ENCODE measurements at places on chromosomes 6 and 20.

DNA sequence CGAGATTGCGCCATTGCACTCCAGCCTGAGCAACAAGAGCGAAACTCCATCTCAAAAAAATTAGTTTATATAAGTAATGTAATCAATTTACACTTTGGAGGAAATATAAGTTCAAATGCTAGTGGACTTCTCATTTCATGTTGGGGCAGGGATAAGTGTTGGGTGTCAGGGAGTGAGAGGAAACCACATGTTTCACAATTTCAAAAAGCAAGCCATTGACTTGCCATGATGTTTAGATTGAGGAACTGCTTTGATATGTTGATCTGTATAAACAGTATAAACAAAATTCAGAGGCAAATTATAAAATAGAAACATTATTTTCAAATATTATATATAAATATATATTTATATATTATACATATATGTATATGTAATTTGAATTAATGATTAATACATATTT lies 42.7 kb downstream of the FILIP1 start:
- DNase-seq, result no peak

GRCh38 chr6:142861711-142862110 lies 83.3 kb downstream of the HIVEP2 start:
- DNase-seq, result no peak

- no peak for DNase-seq
Observed at GRCh38 chr6:163417595-163417994, 3.1 kb downstream of the QKI start.

- peak; percentile 57 for DNase-seq
Observed at GRCh38 chr6:131602781-131603312, 25.2 kb downstream of the MED23 start.

GRCh38 chr20:57693670-57694329 lies 16.0 kb downstream of the PMEPA1 start:
- no peak for DNase-seq

- peak; percentile 41 for DNase-seq
Observed at GRCh38 chr6:33373960-33374910, 17.4 kb upstream of the KIFC1 start.

- DNase-seq, result no peak
Observed at GRCh38 chr20:62801284-62802010, 3.2 kb upstream of the OGFR start.

- no peak for DNase-seq
Observed at GRCh38 chr20:11077226-11077625, 403.4 kb upstream of the JAG1 start.

DNA sequence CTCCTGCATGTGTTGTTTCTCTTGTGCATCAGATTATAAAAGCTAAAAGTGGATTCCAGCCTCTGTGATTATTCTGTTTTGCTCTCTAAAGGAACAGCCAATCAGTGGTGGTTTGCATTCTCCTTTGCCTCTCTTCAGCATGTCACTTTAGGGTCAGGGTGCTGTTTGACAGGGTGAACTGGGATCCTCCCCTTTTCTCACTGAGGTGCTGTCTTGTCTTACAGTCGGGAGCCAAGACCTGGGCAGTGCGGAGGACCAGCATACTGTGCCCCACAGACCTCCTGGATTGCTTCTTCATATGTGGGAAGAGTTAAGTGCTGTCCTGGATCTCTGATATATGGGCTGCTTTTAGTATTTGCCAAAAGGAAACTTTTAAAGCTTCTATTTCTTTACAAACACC lies 15.2 kb upstream of the CST2 start:
- DNase-seq, result no peak

GRCh38 chr6:52087498-52087999 lies at the start of gene PKHD1:
Gene PKHD1, minus strand, starts transcription at chr6:52087613. Its CDS starts 2,680 bp downstream, at chr6:52084933.
- DNase-seq, result peak; percentile 98

GRCh38 chr20:17511401-17511800 lies 19.8 kb downstream of the BFSP1 start:
- no peak for DNase-seq

DNA sequence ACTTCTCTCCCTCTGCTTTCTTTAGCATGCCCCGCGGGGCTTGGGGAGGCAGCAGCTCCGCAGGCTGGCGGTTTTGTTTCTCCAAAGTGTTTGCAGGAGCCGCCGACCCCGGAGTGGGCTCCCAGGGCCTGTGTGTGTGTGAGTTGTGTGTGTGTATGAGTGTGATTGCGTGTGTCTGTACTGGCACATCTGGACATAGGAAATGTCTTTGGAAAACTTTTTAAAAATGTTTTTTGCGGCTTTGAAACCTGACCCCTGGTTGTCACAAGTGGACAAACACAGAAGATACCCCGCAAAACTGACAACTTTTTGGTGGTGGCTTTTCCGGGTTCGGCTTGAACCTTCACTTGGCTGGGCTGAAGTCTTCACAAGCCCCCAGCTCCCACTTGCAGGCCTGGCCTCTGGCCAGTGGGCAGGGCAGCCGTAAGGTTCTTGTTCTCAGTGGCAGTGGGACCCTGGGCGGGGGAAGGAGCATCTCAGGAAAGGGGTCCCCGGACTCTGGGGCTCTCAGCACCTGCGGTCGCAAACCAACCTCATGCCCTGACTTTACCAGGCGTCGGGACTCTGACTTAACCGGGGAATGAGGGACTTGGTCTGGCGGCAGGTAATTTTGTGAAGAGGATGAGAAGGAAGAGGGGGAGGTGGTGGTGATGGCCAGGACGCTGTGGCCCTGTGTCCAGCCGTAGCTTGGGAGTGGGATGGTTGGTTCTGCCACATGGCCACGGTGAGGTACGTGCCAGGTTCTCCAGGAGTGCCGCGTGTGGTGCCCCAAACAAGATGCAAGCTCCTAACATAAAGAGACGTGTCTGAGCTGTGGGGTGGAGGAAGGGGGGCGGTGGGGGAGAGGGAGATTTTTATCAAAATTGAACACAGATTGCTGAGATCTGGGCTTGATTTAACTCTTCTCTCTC lies 619 bp downstream of the DAAM2 start:
- DNase-seq, result no peak

Measured in renal cortical epithelial cell (primary cell).